HFFc6 (cell line): ENCODE measurements at places on chromosomes 7 and 10. TPM values are rescaled to one million over a fixed set of nuclear protein-coding genes. Genes with fewer than 3 reads are reported as not detected.

The CAMK1D gene
- total RNA-seq, result 0.41 to 1.3 TPM (median 1.2 TPM) in 3 replicates

The HGF gene
- total RNA-seq, result 1.1 to 5.2 TPM (median 1.1 TPM) in 3 replicates

The MACROH2A2 gene
- total RNA-seq, result 0.63 to 0.77 TPM in 2 of 3 replicates, not detected in the other

The AGMO gene
- total RNA-seq, result 0.18 TPM in 1 of 3 replicates, not detected in the others

The TLX1 gene
- not detected in 3 replicates for total RNA-seq

The THSD7A gene
- total RNA-seq, result not detected in 3 replicates

The GRM3 gene
- not detected in 3 replicates for total RNA-seq

The UBN2 gene
- 9.0 to 10.1 TPM (median 9.6 TPM) in 3 replicates for total RNA-seq

The SAMD9 gene
- total RNA-seq, result 7.5 to 14.4 TPM (median 10.5 TPM) in 3 replicates

The SPDYE2B gene
- total RNA-seq, result not detected in 3 replicates

The SHOC2 gene
- 56.3 to 66.6 TPM (median 60.6 TPM) in 3 replicates for total RNA-seq

The TAS2R4 gene
- total RNA-seq, result 0.10 TPM in 1 of 2 replicates, not detected in the other

The PTN gene
- 1.7 to 7.4 TPM (median 2.2 TPM) in 3 replicates for total RNA-seq

The GIMAP5 gene
- not detected in 2 replicates for total RNA-seq

The RGR gene
- total RNA-seq, result not detected in 3 replicates

The MUC12 gene
- total RNA-seq, result 1.7 to 2.5 TPM (median 1.7 TPM) in 3 replicates

The FOXI2 gene
- not detected in 3 replicates for total RNA-seq

The OR6B1 gene
- not detected in 3 replicates for total RNA-seq

The ITPRID1 gene
- total RNA-seq, result not detected in 3 replicates

The PIK3AP1 gene
- not detected in 3 replicates for total RNA-seq

The AGBL3 gene
- 0.61 to 1.4 TPM (median 0.69 TPM) in 3 replicates for total RNA-seq

The TMEM243 gene
- total RNA-seq, result 17.5 to 23.1 TPM (median 19.7 TPM) in 3 replicates

The DPYSL4 gene
- 0.37 and 2.5 TPM in 2 replicates for total RNA-seq
